Umbilical cord (tissue), 2 donors: ENCODE measurements at places on chromosomes 13 and 19. TPM values are rescaled to one million over a fixed set of nuclear protein-coding genes. Genes with fewer than 3 reads are reported as not detected.

The NOVA2 gene
- 6.0 TPM for total RNA-seq

The IGSF23 gene
- not detected for total RNA-seq

The KLF2 gene
- total RNA-seq: 65.2 TPM

The MISP3 gene
- total RNA-seq: 0.96 TPM

The PSG5 gene
- total RNA-seq: 18.8 TPM

The PSMD8 gene
- total RNA-seq: 147 TPM

The EDDM13 gene
- total RNA-seq: not detected

The LEUTX gene
- not detected for total RNA-seq

The NANOS2 gene
- total RNA-seq: not detected

The KLK5 gene
- not detected for total RNA-seq

The SLC7A9 gene
- total RNA-seq: not detected

The RANBP3 gene
- 38.8 TPM for total RNA-seq

The ZSCAN4 gene
- not detected for total RNA-seq

The ZBTB32 gene
- total RNA-seq: not detected

The STARD13 gene
- 55.6 TPM for total RNA-seq

The CNN1 gene
- 1,035 TPM for total RNA-seq

The ZNF358 gene
- 29.9 TPM for total RNA-seq

The CCDC9 gene
- 4.6 TPM for total RNA-seq

The KIR3DL3 gene
- 0.24 TPM for total RNA-seq

The OR7D2 gene
- total RNA-seq: 0.48 TPM

The FCHO1 gene
- total RNA-seq: 16.1 TPM

The TRAPPC5 gene
- total RNA-seq: 19.3 TPM

The VSTM1 gene
- total RNA-seq: not detected

The EFNA2 gene
- not detected for total RNA-seq

The ZNF578 gene
- 9.4 TPM for total RNA-seq

The PEG3 gene
- 181 TPM for total RNA-seq

The SMIM7 gene
- total RNA-seq: 48.4 TPM

The KLC3 gene
- 4.3 TPM for total RNA-seq

The CYP2A6 gene
- total RNA-seq: not detected

The SIGLECL1 gene
- not detected for total RNA-seq

The LILRB3 gene
- total RNA-seq: 0.96 TPM

The SBK2 gene
- not detected for total RNA-seq

The CBY2 gene
- total RNA-seq: 2.2 TPM

The PCP2 gene
- not detected for total RNA-seq

The GJA3 gene
- 1.4 TPM for total RNA-seq

The GTF2F1 gene
- 29.4 TPM for total RNA-seq
